Stimulated activated memory B cell treated with anti-CD40 and anti-IgM and Interleukin-4, amounts not matched to agents 10 μg/mL and 1 μg/mL and 100 μg/mL, for 72 hours (primary cell): ENCODE measurements at places on chromosomes 12 and 14.

GRCh38 chr12:126837697-126838096, 1429.3 kb upstream of the TMEM132C start:
- H3K36me3 ChIP-seq, result no peaks in the 10 kb centered on the region
- H3K4me1 ChIP-seq, result no peaks in the 10 kb centered on the region
- no peak overlapping the region for H3K4me3 ChIP-seq
- no peak overlapping the region for H3K27ac ChIP-seq
- ATAC-seq, result no peak

- H3K27me3 ChIP-seq, result peaks cover 47% of the 10 kb centered on the region
- H3K36me3 ChIP-seq, result no peaks in the 10 kb centered on the region
- H3K27ac ChIP-seq, result no peak overlapping the region
- H3K4me3 ChIP-seq, result no peak overlapping the region
Observed at GRCh38 chr14:95008445-95009217, 148.7 kb downstream of the DICER1 start.

DNA sequence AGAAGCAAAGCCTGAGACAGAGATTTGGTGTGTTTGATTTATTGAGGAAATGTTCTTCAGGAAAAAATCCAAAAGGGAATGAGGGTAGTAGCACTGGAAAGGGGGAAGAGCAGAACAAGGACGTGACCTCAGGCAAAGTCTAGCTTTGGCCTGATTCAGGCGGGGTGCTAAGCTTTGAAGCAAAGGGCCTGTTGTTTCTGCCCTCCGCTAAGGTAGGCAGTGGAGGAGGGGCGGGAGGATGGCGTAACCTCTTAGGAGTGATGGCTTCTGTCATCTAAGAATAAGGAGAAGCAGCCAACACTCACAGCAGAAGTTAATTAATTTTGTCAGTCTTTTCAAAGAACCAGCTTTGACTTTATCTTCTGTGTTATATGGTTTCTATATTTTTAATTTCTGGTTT, 20.4 kb downstream of the ABHD12B start:
- no peak for ATAC-seq
- no peak overlapping the region for H3K27ac ChIP-seq
- no peaks in the 10 kb centered on the region for H3K36me3 ChIP-seq
- H3K27me3 ChIP-seq, result peaks cover 29% of the 10 kb centered on the region
- no peaks in the 10 kb centered on the region for H3K4me1 ChIP-seq

- H3K4me1 ChIP-seq, result no peaks in the 10 kb centered on the region
- H3K36me3 ChIP-seq, result no peaks in the 10 kb centered on the region
- H3K27me3 ChIP-seq, result peaks cover 10% of the 10 kb centered on the region
- no peak overlapping the region for H3K27ac ChIP-seq
- no peak for ATAC-seq
- H3K4me3 ChIP-seq, result no peak overlapping the region
Observed at GRCh38 chr14:95025218-95025617, 132.1 kb downstream of the DICER1 start.

DNA sequence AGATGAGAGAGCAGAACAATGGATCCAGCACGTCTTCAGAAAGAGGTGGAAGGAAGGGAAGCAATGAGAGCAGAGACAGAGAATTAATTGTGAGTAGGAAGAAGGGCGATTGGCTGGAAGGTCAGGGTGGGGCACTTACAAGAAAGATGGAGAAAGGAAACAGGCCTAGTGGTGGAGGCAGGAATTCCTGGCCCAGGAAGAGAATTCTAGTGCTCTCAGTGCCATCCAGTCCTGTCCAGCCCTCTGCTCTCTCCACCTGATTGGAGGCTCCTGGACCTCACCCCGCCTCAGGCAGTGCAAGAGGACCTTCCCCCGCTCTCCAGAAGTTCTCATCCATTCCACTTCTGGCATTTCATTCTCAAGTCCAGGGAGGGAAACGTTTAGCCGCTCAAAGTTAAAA, 43.0 kb downstream of the NGB start:
- no peaks in the 10 kb centered on the region for H3K4me1 ChIP-seq
- peaks cover 4% of the 10 kb centered on the region for H3K36me3 ChIP-seq
- H3K4me3 ChIP-seq, result no peak overlapping the region
- peaks cover 15% of the 10 kb centered on the region for H3K27me3 ChIP-seq
- H3K27ac ChIP-seq, result no peak overlapping the region

DNA sequence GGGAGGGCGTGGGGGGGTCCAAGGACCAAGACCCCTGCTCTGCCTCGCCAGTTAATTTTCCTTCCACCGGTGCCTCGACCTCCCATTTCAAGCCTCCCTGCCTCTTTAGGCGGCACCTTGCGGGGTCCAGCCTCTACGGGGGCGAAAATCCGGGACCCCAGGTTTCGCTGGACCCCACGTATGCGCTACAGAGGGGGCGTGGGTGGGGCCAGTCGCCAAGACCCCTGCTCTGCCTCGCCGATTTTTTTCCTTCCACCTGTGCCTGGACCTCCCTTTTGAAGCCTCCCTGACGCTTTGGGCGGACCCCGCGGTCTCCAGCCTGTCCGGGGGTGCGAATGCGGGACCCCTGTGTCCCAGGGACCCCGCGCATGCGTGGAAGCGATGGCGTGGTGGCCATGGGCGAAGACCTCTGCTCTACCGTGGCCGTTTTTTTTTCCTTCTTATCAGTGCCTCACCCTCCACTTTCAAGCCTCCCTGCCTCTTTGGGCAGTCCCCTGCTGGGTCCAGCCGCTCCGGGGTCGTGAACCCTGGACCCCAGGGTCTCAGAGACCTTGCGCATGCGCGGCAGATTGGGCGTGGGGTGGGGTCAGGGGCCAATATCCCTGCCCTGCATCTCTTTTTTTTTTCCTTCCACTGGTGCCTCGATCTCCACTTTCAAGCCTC, 324.2 kb downstream of the ALG10 start:
- no peaks in the 10 kb centered on the region for H3K36me3 ChIP-seq
- H3K27me3 ChIP-seq, result no peaks in the 10 kb centered on the region
- H3K27ac ChIP-seq, result no peak overlapping the region

DNA sequence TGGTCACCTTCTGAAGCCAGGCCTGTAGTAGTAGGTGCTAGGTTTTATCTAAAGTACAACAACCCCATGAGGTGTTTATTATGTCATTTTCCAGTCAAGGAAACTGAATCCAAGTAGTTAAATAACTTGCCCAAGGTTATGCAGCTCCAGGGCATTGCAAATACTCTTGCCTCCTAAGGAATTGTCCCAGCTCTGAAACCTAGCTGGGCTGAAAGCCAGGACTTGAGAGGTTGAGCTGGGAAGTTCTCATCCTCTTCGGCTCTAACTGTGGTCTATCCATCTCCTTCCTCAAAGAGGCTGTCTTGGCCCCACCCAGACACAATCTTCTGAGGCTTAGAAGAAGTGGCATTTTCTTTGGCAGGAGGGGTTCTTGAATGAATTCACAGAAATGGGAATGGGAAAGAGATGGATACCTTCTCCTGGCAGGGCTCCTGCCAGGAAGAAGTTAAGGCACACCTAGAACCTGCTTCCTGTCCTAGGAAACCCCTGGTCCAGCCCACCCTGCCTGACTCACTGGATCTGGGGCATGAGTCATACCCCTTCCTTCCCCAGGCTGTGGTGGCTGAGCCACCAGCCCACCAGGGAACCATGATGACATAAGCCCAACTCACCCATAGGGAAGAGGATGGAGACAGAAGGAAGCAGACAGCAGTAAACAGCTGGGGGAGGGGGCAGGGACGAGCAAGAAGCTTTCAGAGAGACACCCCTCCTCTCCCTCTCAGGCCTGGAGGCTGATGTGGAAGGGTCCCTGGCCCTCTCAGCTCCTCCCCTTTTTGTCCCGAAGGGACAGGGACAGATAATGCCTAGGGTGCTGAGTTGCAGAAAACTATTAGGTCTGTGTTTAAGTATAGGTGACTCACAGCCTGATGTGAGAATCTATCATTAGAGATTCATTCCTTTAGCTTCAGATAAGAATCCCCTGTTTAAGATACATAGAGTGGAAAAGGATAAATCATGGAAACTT, 2.1 kb upstream of the PLEK2 start:
- no peak overlapping the region for H3K27ac ChIP-seq
- H3K4me3 ChIP-seq, result no peak overlapping the region
- H3K36me3 ChIP-seq, result no peaks in the 10 kb centered on the region
- peaks cover 28% of the 10 kb centered on the region for H3K27me3 ChIP-seq
- ATAC-seq, result no peak
- peaks cover 18% of the 10 kb centered on the region for H3K4me1 ChIP-seq

DNA sequence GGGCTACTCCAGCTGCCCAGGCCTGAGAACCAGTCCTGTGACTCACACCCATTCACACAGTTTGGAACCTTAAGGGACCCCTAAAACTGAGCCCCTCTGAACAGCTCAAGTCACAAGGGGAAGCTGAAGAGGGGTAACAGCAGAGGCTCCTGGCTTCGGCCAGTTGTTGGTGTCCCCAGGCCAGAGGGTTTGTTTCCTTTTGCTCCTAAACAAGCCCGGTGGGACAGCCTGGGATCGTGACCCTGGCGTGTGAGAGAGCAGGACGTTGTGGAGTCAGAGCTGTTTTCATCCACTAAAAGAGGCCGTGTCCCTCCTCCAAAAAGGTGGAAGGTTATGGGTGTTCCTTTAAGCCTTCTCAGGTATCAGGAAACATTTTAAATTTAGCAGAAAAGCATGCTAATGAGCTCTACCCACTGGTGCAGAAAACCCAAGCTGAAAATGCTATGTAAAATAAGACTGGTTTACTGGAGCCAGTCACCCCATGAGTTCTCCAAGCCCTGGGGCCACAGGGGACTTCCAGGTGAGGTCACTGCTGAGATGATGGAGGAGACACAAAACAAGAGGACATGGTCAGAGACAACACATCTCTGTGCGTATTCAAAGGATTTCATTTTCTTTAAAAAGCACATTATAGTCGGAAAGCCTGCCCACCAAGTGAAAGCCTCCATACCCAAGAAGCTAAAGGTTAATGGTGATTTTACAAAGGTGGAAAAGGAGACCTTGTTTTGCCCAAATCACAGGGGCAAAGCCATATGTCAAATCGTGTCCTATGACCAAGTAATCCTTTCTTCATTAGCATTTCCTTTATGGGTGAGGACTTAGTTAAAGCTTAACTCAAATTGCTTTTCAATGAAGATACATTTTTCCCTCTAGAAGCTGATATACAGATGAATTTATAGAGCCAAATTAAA, 14.1 kb downstream of the PRKAB1 start:
- H3K36me3 ChIP-seq, result peaks cover 46% of the 10 kb centered on the region
- H3K4me3 ChIP-seq, result peak overlapping the region; percentile 73
- H3K27ac ChIP-seq, result peak overlapping the region; percentile 93
- no peaks in the 10 kb centered on the region for H3K27me3 ChIP-seq
- ATAC-seq, result peak; percentile 89
- peaks cover 49% of the 10 kb centered on the region for H3K4me1 ChIP-seq

- no peak for ATAC-seq
- H3K27me3 ChIP-seq, result no peaks in the 10 kb centered on the region
- no peak overlapping the region for H3K27ac ChIP-seq
- peaks cover 18% of the 10 kb centered on the region for H3K36me3 ChIP-seq
- no peak overlapping the region for H3K4me3 ChIP-seq
- H3K4me1 ChIP-seq, result peaks cover 6% of the 10 kb centered on the region
Observed at GRCh38 chr14:73007835-73008234, 19.1 kb downstream of the ZFYVE1 start.

- H3K4me3 ChIP-seq, result no peak overlapping the region
- H3K27me3 ChIP-seq, result no peaks in the 10 kb centered on the region
- no peak overlapping the region for H3K27ac ChIP-seq
- ATAC-seq, result no peak
Observed at GRCh38 chr12:28794211-28794610, 354.9 kb upstream of the FAR2 start.

DNA sequence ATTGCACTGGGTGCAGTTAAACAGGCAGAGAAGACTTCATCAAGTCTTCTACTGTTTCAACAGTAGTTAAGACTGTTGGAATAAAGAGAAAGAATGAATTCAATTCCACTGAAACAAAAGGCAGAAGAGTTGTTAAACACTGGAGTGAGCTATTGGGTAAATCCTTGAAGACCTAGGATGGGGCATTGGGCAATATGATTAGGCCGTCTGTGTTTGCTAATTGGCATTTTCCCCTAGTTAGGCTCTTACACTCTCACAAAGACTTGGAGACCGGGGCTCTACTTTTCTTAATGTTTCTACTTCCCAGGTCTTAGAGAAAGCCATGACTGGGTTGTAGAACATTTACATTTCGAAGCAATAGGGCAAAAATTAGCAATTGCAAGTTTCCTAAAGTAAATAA, 402.1 kb downstream of the NAV3 start:
- H3K4me3 ChIP-seq, result no peak overlapping the region
- H3K36me3 ChIP-seq, result no peaks in the 10 kb centered on the region
- peaks cover 7% of the 10 kb centered on the region for H3K4me1 ChIP-seq
- H3K27ac ChIP-seq, result no peak overlapping the region
- peak; percentile 4 for ATAC-seq

- H3K27me3 ChIP-seq, result no peaks in the 10 kb centered on the region
- H3K4me3 ChIP-seq, result no peak overlapping the region
- ATAC-seq, result no peak
- H3K36me3 ChIP-seq, result no peaks in the 10 kb centered on the region
- no peak overlapping the region for H3K27ac ChIP-seq
- H3K4me1 ChIP-seq, result no peaks in the 10 kb centered on the region
Observed at GRCh38 chr12:98830657-98831056, 185.6 kb downstream of the APAF1 start.

- peaks cover 79% of the 10 kb centered on the region for H3K36me3 ChIP-seq
- H3K27ac ChIP-seq, result no peak overlapping the region
- H3K4me3 ChIP-seq, result no peak overlapping the region
- H3K4me1 ChIP-seq, result peaks cover 18% of the 10 kb centered on the region
- no peaks in the 10 kb centered on the region for H3K27me3 ChIP-seq
- ATAC-seq, result no peak
Observed at GRCh38 chr12:100331871-100332270, 25.0 kb upstream of the SLC17A8 start.

- H3K4me1 ChIP-seq, result peaks cover 17% of the 10 kb centered on the region
- ATAC-seq, result no peak
- no peak overlapping the region for H3K4me3 ChIP-seq
- H3K27me3 ChIP-seq, result no peaks in the 10 kb centered on the region
- peaks cover 5% of the 10 kb centered on the region for H3K36me3 ChIP-seq
Observed at GRCh38 chr14:56193347-56193746, 75.1 kb downstream of the PELI2 start.

DNA sequence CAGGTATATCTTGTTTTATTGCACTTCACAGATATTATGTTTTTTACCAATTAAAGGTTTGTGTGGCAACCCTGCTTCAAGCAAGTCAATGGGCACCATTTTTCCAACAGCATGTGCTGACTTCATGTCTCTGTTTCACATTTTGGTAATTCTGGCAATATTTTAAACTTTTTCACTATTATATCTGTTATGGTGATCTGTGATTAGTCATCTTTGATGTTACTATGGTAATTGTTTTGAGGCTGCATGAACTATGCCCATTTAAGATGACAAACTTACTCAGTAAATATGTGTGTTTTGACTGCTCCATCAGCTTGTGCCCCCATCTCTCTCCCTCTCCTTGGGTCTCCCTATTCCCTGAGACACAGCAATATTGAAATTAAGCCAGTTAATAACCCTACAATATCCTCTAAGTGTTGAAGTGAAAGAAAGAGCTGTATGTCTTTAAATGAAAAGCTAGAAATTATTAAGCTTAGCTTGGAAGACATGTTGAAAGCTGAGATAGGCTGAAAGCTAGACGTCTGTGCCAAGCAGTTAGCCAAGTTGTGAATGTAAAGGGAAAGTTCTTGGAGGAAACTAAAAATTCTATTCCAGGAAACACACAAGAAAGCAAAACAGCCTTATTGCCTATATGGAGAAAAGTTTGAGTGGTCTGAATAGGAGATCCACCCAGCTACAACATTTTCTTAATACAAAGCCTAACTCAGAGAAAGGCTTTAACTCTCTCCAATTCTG, 365.1 kb downstream of the ATP23 start:
- peaks cover under 1% of the 10 kb centered on the region for H3K27me3 ChIP-seq
- H3K36me3 ChIP-seq, result no peaks in the 10 kb centered on the region
- no peak for ATAC-seq
- no peak overlapping the region for H3K27ac ChIP-seq

GRCh38 chr14:37593511-37594237, 1.4 kb downstream of the FOXA1 start:
- H3K27me3 ChIP-seq, result peaks cover 83% of the 10 kb centered on the region
- H3K27ac ChIP-seq, result no peak overlapping the region
- peaks cover 9% of the 10 kb centered on the region for H3K4me1 ChIP-seq
